Suprapubic skin (tissue), 4 donors: ENCODE measurements at places on chromosomes 3 and 15. TPM values are rescaled to one million over a fixed set of nuclear protein-coding genes. Genes with fewer than 3 reads are reported as not detected.

The ARHGEF26 gene
- 49.3 TPM for total RNA-seq

The GOLGA8G gene
- total RNA-seq: not detected

The MUSTN1 gene
- total RNA-seq: 14.5 TPM

The PIGZ gene
- 17.4 TPM for total RNA-seq

The SNRPA1 gene
- 50.8 TPM for total RNA-seq

The ACTC1 gene
- total RNA-seq: 1.1 TPM

The IQCH gene
- 3.1 TPM for total RNA-seq

The SQOR gene
- 33.2 TPM for total RNA-seq

The AGTR1 gene
- total RNA-seq: 6.3 TPM

The HES1 gene
- 179 TPM for total RNA-seq

The EFCC1 gene
- total RNA-seq: 1.2 TPM

The SCAMP5 gene
- 1.9 TPM for total RNA-seq

The KBTBD12 gene
- not detected for total RNA-seq
